ENCODE measurements at places on chromosomes 5 and 9. TPM values are rescaled to one million over a fixed set of nuclear protein-coding genes. Genes with fewer than 3 reads are reported as not detected.

Gene OLFML2A
- 2.9 TPM for total RNA-seq

Gene UBE2QL1
- 0.42 TPM for total RNA-seq

GRCh38 chr9:133539991-133540697 lies 5.6 kb downstream of the ADAMTSL2 start:
- no peak for DNase-seq

DNA sequence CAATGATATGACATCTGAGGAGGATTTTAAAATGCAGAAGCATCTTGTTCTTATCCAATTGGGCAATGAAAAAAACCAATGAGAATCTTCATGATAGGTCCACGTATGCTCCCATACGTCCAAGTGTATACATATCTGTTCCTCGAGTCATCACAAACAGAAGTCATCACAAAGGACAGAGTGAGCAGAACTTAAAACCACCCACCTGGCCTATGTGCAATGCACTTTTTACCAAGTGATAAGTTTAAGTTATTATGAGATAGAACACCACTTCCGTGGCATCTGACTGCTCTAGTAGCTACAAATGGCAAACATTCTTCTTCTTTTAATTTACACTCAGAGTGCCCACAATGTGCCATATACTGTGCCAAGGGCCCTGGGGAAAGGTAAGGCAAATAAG lies 82.4 kb downstream of the PPP2R2B start:
- no peak for DNase-seq

GRCh38 chr9:9914174-9914573 lies 698.6 kb downstream of the PTPRD start:
- no peak for DNase-seq

Measured in thymus (tissue), 14 donors.